ENCODE measurements at places on chromosomes 5 and 9. TPM values are rescaled to one million over a fixed set of nuclear protein-coding genes. Genes with fewer than 3 reads are reported as not detected.

Gene GARIN3
- total RNA-seq: not detected

Gene ZNF367
- total RNA-seq: 2.6 TPM

Gene AHRR
- 3.1 TPM for total RNA-seq

Gene POC5
- 5.1 TPM for total RNA-seq

Gene SHISAL2B
- not detected for total RNA-seq

Gene CNTNAP3B
- 30.2 TPM for total RNA-seq

Gene HTR4
- 7.8 TPM for total RNA-seq

Gene OTP
- not detected for total RNA-seq

Gene RRAGA
- 46.3 TPM for total RNA-seq

- no peak for DNase-seq
Observed at GRCh38 chr9:4748612-4749011, 7.6 kb upstream of the AK3 start.

DNA sequence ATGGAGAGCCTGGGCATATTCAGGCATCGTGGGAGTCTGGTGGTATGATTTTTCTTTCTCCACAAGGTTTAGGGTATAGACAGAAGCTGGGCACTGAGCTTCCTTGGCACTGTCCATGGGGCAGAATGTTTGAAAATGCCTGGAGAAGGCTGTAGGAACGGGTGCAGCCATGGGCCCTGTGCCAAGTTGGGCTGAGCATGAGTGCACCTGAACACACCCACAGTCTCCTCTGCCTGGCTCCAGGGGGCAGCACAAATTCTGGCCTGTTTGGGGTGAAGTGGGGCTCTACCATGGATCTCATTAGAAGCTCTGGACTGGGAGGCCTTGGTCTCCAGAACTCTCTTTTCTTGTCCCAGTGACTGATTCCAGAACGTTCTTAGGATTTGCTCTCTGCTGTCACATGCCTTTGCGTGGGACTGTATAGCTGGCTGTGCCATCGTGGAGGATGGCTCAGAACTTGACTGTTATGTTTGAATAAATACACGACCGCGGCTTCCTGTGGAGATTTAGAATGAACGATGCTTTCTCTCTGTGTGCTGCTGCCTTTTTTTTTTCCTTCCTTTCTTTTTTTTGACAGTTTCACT, 229.8 kb downstream of the FANCC start:
- DNase-seq: no peak

- DNase-seq: no peak
Observed at GRCh38 chr5:101362067-101362466, 459.0 kb upstream of the ST8SIA4 start.

DNA sequence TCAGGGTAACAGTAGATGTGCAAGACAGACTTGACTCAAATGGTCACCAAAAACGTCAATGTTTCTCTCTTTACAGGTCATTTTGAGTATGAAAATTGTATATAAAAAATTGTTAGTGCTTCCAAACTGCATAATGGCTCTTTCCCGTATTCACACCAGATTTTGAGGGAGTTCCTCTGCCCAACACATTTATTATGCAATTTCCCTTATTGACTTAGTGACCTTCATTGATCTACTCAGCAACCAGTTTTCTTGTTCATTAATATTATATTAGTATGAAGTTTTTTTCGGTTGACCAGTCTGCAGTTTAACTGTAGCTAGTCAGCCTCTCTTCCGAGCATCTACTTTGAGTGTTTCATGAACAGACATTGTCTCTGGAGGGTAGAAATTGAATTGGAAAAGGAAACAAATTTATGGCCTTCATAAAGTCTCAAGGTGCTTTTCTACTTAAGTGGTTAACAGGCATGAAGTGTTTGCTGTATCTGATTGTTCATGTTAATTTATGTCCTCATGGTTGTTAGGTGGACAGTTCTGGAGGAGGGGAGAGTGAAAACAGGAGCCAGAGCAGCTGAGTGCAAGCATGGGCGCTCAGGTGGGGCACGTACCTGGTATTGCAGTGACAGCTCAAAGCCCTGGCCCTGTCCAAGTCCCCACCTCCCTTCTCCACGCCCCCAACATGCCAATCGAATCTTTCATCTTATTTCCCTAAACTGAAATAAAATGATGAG, 240.2 kb downstream of the RFK start:
- DNase-seq: no peak

DNA sequence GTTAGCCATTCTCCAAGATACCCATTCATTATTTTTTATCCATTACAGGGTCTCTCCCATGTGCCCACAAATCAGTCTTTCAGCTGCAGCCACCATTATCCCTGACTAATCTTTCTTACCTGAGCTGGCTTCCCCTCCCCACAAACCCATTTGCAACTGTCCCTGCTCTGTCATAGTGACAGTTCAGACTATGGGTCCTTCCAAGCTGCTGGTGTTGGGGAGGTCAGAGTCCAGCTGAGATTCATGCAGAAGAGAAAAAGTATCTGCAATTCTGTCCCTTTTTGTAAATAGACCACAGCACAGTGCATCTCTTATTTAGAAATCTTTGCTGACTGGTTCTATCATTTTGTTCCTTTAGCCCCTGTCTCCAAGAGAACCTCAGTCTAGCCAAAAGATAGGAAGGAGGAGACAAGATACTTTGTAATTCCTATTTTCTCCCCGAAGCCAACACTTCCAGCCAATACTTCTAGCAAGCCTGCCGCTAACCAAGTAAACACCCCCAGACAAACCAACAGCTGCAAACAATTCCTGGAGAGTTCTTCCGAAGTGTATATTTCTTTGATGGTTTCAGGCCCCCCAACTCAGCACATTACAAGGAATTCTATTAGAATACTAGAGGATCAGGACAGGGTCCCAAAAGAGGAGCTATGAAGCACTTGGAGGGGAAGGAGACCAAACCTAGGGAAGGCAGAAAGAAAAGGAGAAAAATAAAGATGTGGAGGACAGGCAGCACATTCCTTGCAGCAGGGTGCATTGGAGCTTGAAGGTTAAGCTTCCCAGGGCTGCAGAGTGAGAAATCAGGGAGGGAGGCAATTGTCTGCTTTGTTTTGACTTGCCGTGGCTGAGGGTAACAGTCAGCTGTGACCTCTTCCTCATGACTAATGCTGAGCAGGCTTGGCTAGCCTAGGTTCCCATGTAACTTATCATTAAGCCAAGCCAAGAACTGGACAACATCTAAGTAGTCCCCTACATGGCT, 148.5 kb downstream of the SGCD start:
- no peak for DNase-seq

- DNase-seq: no peak
Observed at GRCh38 chr9:92774274-92774673, 9.6 kb upstream of the BICD2 start.

GRCh38 chr9:131478421-131478868, 24.3 kb upstream of the POMT1 start:
- no peak for DNase-seq

- no peak for DNase-seq
Observed at GRCh38 chr9:7103367-7103766, 345.6 kb downstream of the KDM4C start.

DNA sequence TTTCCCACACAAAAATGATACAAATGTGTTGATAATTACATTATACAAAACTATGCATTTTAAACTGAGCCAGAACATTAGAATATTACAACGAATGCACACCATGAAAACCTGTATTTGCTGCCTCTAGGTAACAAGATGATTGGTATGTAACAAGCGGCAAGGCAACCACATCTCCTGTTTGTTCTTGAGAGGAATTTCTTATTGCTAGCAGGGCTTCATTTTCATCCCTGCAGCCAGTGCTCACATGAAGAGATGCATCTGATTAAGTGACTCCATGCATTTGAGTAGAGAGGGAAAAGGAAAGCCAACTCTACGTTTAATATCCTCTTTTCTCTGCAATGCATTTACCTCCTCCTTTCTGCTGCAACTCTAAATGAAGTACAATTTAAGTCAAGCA, 36.6 kb downstream of the FRMD3 start:
- DNase-seq: no peak

DNA sequence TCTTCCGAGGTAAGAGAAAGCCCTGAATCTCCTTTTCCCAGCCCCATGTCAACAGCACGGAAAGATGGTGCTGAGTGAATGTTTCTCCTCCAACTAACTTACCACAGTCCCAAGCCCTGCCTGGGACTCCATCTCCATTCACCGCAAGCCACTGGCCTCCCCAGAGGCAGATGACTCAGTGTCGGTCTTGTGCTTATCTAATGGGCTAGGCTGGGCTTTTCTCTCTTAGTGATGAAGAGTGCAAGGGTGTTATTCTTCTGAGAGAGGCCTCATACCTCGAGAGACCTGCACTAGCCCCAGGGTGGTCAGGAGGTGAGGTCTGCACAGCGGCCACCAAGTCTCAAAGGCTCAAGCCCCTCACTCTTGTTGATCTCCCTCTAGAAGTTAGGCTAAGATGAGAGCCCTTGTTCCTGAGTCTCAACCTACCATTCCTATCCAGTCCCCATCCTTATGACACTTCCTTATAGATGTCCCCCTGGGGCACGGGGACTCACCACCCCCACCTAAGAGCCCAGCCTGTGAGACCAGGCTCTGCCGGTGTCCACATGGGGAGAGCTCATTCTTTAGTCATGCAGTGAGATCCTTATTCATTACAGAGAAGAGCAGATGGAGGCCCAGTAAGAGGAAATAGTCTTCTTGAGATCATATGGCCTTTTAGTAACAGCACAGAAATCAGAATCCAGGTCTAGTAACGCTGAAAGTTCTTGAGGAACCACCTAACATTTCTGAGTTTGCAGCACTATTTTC, 127.0 kb downstream of the SAXO1 start:
- DNase-seq: no peak

DNA sequence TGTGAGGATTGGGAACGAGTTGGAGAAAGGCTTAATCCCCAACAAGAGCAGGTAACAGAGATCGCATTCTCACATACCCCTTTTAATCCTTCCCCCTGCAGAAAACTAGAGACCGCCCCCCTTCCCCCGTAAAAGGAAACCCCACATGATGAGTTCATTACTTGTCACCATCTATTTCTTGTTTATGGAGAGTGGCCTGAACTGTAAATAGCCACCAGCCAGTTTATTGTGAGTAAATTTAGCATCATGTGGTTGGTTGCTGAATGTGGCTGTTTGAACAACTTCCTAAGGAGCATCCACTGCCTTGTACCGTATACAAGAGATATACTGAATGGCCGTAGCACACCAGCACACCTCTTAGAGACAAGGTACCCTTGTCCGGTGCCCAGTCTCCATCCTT, 62.1 kb downstream of the TJP2 start:
- DNase-seq: no peak

DNA sequence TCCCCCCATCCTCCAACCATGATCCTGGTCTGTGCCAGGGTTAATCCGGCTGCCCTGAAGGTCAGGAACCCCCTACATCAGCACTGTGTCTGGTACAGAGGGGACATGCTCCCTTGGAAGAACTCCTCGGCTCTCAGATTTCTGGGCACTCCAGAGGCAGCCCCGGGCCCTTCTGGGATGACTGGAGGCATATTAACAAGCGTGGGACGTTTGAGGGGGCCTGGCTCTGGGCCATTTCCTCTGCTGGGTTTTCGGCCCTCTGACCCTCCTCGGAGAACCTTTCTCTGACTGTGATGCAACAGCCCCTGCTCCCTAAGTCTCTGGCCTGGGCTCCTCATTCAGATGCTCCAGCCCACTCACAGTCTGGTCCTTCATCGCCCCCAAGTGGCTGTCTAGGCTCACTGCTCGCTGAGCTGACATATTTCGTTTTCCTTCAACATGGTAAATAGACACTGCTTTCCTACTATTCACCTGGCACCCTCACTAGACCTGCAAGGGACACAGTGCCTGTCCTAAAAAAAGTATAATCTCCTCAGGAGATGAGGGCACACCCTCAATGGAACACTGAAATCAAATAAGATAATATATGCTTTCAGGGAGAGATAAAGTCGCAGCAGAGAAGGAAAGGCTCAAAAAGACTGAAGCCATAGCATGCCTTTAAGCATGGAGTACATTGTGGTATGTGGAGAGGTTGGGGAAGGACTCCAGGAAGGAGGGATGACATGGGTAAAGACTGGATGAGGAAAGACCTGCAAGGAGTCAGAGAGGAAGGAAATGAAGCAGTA, 404.7 kb upstream of the TRPC7 start:
- DNase-seq: no peak

- DNase-seq: no peak
Observed at GRCh38 chr5:68216245-68217046, 890 bp downstream of the PIK3R1 start.

DNA sequence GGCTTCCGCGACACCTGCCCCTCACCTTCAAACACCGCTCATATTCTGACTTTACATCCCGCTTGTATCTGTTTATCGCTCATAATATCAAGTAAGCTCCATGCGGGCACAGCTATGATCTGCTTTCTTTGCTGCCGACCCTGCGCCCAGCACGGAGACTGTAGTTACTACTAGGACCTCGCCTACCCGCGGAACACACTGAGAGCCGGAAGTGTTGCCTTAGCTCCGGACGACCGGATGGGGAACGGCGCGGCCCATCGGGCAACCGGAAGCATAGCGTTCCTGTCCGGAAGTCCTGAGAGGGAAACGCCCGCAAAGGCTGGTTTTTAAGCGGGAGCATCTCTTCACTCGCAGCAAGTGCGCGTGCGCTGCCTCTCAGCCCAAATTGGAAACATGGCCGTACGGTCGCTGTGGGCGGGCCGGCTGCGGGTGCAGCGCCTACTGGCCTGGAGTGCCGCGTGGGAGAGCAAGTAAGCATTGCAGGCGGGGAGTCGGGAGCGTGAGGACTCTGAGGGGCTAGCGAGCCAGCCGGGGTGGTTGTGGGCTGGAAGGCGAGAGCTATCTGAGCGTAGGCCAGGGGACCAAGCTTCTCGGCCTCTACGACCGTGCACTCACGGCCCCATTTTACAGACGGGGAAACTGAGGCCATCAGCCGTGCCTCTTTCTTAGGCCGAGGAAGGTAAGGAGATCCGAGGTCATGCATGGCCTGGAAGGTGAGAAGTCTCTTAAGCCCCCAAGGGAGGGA, at the start of gene GRPEL2:
GRPEL2 (plus strand) TSS at position 353 of the 745 bp plus-strand sequence; CDS start at position 394, 41 bp downstream.
- peak; percentile 85 for DNase-seq

- DNase-seq: no peak
Observed at GRCh38 chr5:134426361-134426760, 14.7 kb upstream of the CDKN2AIPNL start.

GRCh38 chr9:138038244-138038671, 160.7 kb downstream of the CACNA1B start:
- DNase-seq: no peak

DNA sequence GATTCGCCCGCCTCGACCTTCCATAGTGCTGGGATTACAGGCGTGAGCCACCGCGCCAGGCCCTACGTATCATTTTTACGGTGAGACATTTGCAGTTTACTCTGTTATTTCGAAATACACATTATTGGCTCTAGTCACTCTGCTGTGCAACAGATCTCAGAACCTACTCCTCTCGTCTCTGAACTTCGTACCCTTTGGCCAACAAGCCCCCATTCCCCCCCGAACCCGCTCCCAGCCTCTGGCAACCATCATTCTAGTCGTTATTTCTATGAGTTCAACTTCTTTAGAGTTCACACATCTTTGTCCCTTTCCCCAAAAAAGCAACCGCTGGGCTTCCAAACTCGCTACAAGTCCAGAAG, 735 bp downstream of the PTGR1 start:
- peak; percentile 13 for DNase-seq

GRCh38 chr9:13190040-13190439, 89.5 kb downstream of the MPDZ start:
- no peak for DNase-seq

GRCh38 chr5:157369507-157369906, 90.5 kb upstream of the NIPAL4 start:
- DNase-seq: no peak

- DNase-seq: no peak
Observed at GRCh38 chr9:130107955-130108354, 54.2 kb downstream of the GPR107 start.

GRCh38 chr5:116340799-116341198, 233.8 kb downstream of the SEMA6A start:
- DNase-seq: no peak

GRCh38 chr5:41176952-41177351, 36.4 kb downstream of the C6 start:
- DNase-seq: no peak
